Activated naive CD8-positive, alpha-beta T cell treated with anti-CD3 and anti-CD28 coated beads, Interleukin-2, amount 50 U/mL, for 16 hours (primary cell): ENCODE measurements at places on chromosomes 1 and 21.

DNA sequence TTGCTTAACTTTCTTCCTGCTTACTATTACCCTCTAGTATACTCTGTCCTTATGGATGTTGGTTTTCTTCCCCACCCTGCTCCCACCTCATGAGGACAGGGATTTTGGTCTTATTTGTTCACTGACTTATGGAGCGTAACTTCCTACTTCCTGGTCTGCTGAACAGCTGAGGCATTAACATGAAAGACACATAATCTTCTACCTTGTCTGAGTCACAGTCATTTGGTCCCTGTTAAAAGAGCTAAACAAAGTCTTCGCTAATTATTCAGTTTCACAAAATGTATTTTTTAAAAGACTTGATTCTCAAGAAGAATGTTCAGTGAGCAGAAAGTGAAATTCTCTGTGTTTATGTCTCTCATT, 18.5 kb downstream of the RNASEL start:
- no peak for DNase-seq

- no peak for DNase-seq
Measured at GRCh38 chr1:34362949-34363348, 186.2 kb downstream of the C1orf94 start.

GRCh38 chr1:90504509-90504908, 212.6 kb downstream of the BARHL2 start:
- DNase-seq, result no peak

DNA sequence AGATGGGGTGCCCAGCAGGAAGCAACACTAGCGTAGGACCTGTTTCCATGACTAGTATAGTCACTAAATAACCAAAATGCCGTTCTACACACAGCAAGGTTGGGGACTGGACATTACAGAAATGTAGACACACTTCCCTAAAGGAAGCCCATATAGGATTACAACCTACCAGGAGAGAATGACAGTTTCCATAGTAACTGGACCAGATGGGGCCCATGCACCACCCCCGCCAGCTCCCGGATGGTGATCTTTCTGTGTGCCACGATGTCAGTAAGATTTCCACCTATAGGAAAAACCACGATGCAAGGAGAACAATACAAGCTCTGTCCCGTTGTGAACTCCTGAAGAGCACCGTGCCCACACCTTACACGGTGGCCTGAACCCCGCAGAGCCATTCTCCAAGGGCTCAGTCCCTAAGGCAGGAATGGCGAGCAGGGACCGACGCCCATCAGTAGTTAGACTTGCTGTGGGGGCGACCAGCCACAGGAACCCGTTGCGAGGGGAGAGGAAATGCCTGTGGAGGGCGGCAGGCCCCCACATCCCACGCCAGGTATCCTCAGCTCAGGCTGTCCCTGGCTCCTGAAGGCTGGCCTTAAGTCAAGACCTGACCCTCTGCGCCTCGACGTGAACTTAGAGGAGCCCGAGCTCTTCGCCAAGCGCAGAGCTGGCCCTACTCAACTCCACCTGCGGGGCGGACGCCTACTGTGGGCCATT, 13.6 kb upstream of the CEP85 start:
- DNase-seq, result no peak

- DNase-seq, result no peak
Measured at GRCh38 chr1:150957666-150958065, 17.0 kb downstream of the CERS2 start.

DNA sequence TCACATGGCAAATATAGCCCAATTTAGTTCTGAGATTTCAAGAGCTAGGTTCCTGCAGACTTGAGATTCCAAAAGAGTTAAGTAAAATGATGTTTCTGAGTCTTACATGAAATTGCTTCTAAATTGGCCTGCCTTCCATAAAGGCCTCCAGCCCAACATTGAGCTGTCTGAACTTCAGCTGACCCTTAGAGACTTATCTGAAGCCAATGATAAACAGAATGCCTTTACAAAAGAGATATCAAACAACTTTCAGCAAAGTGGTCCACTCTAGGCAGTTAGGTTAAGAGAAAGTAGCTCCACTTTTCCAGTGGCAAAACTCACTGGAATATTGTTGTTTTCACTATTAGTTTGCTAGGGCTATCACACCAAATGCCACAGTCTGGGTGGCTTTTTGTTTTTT, 6.3 kb upstream of the RC3H1 start:
- DNase-seq, result no peak

DNA sequence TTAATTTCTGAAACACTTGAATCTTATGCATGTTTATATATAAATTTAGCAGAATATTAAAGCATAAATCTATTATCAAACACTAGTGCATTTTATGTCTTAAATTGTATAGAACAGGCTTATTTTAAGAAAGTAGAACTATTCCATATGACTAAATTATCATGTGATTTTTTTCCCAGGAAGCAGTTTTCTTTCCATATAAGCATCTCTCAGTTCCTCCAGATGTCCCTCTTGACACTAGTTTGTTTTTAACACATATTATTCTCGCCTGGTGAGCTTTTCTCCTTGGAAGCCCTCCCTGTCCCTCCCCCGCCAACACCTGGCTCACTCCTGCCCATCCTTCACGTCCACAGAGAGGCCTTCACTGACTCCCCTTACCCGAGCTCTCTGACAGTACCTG, 48.3 kb upstream of the BCAR3 start:
- DNase-seq, result no peak

GRCh38 chr1:164473544-164473943, 85.4 kb upstream of the PBX1 start:
- DNase-seq, result no peak

DNA sequence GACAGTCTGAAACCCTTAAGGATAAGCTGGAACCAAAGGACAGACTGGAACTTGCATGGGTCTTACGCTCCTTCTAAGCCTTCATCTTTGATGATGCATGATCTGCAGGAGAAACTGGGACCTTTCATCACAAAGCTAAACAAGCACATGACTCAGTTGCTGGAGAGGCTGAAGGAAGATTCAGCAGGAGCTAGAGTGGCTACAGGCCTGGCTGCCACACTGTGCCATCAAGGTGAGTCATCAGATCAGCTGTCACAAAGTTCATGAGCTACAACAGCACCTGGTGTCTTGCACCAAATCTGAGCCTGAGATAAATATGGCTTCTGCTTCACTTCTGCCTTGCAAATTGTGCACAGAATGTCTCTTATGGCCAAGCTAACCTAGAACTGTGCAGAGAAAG, 95.5 kb upstream of the MARK1 start:
- no peak for DNase-seq

DNA sequence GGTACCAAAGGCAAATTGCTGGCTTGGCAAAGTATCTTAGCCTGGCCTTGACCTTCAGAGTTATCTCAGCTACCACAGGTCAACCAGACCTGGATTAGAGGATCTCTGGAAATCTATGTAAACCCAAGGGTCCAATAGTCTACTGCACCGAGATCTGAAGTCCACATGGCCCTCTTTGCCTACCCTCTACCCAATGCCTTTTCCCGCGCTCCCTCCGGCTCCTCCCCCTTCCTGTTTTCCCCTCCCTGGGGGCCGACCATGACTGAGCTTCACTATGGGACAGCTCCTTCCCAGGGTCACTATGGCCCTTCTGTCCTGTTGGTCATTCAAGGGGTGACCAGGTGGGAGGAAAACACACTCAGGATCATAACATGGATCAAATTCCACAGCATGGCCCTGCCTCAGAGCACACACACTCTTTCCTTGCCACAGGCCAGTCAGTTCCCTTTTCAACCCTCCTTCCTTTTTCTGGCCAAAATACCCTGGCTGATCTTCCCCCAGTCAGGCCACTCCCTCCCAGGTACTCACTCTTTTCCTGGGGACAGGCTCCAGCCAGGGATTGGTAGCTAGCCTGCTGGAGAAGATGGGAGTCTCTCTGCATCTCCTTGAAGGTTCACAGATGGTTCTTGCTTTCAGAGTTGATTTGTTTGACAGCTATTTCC, 19.1 kb upstream of the TMEM183A start:
- DNase-seq, result no peak

- no peak for DNase-seq
Measured at GRCh38 chr1:55156608-55157007, 58.6 kb downstream of the USP24 start.

GRCh38 chr1:93692983-93693591, 11.4 kb upstream of the BCAR3 start:
- DNase-seq, result no peak

GRCh38 chr21:34552360-34553098, 40.5 kb upstream of the KCNE1 start:
- DNase-seq, result no peak

GRCh38 chr1:175162955-175163354, 29.6 kb downstream of the KIAA0040 start:
- DNase-seq, result no peak

DNA sequence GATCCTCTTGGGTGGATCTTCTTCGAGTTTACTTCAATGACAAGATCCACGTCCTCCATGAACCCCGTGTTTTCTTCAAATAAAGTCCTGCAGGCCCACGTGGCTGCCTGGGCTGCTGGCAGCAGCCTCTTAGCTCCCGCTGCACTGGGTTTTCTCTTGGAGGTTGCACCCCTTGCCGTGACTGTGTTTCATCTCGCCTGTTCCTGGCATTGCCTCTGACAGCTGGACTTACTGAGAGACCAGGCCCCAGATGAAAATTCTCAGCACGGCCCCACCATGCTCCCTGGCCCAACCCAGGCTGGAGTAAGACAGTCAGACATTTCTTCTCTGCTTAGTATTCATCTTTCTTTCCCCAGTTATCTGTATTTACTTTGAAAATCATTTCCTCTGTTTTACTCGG, 274.8 kb upstream of the RUNX1 start:
- DNase-seq, result no peak

DNA sequence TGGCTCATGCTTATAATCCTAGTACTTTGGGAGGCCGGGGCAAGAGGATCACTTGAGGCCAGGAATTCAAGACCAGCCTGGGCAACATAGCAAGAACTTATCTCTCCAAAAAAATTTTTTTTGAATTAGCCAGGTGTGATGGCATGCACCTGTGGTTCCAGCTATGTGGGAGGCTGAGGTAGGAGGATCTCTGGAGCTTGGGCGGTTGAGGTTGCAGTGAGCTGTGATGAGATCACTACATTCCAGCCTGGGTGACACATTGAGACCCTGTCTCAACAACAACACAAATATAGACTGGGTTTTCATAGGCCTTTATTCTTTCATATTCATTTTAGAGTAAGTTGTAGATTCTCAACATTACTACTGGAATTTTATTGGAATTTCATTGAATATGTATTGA, 12.8 kb downstream of the MED18 start:
- DNase-seq, result no peak

DNA sequence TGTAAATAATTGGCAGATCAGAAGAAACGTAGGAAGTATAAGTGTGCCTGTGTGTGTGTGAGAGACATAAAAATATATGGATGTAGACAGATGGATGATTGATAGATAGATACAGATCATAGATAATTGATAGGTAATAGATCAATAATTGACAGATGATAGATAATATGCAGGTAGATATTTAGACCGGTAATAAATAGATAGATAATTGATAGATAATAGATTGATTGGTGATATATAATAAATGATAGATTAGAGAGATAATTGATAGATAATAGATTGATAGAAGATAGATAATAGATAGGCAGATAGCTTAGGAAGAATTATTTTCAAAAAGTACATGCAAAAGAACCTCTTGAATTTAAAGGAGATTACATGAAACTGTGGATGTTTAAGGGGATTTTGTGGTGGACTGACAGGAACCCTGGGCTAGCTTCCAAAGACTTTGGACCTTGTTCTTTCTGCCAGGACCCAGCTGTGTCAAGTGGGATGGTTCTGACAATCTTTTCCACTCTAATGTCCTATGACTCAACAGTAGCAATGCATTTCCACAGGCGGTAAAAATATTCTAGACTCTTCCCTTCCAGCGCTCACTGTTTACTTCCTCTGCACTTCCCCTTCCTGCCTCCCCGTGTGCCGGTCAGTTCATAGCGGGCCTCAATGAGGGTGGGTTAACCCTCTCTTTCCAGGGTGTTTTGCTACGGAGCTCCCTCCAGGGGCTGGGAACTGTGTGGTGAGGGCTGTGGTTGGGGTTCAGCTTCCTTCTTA, 39.4 kb downstream of the KCNJ15 start:
- no peak for DNase-seq

- DNase-seq, result no peak
Measured at GRCh38 chr1:209708297-209708696, 3.7 kb downstream of the HSD11B1 start.

- no peak for DNase-seq
Measured at GRCh38 chr1:143652744-143653428, 318.9 kb downstream of the FAM72C start.

DNA sequence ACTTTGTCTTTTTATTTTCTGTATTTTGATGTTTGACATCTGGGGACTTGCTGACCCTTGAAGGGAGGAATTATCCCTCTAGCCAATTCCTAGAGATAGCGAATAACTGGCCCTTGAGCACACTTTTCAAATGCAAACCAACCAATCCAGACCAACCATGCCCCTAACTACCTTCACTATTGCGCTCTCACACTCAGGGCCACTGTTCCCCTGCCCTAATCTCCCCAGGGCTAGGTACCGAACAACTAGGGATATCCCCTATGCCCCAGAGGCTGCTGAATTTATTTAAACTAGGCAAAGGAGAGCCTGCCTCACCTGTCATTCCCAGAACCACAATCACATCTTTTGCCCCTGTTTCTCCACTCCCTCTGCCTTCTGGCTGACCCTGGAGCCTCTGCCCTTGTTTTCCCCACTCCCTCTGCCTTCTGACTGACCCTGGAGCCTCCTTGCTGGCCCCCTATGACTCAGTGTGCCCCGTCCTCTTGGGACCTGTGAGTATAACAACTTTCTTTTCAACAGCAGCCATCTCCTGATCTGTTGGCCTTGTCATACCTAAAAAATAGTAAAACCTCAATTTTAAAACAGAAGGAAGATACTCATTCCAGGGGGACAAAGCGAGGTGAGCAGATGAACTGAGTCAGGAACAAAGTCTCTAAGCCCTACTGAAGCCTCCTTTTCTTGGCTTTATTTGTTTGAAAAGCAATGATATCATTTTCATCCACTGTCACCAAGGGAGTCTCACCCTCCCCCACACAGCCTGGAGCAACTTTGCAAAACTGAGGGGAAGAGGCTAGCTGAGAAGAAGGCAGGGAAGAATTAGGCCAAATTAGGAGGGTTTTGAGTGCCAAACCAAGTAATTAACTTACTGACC, 115.5 kb downstream of the NMNAT2 start:
- no peak for DNase-seq

GRCh38 chr1:17347769-17348592, 24.0 kb upstream of the PADI6 start:
- DNase-seq, result no peak
